ENCODE measurements at places on chromosomes 7 and 10.

- peak; percentile 50 for DNase-seq
These were observed 938 bp upstream of the CADPS2 start for GRCh38 chr7:122887198-122887597.

DNA sequence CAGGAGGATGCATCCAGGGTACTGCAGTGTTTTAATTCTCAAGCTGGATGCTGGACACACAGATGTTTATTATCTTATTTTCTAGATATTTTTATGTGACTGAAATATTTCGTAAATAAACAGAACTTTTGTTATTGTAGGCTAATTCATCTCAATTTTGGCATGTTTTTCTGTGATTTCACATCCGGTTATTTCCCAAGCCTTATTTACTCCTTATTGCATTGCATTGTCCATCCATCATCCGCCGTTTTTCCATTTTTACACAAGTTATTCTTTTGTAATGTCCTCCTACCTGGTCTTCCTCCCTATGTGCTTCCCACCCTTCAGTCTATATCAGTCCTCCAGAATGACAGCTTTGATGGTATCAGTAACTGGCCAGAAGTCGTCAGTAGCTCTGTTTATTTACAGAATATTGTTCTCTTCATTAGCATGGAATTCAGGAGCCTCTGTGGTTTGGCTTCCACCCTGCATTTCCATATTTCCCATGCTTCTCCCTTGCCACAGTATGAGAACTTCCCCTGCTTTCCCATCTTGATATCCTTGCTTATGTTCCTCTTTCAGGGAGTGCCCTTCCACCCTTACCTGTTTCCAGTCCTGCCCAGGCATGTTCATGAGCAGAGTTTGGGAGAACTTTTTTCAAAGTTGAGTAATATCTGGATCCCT, 16.1 kb downstream of the GNAI1 start:
- no peak for DNase-seq

DNA sequence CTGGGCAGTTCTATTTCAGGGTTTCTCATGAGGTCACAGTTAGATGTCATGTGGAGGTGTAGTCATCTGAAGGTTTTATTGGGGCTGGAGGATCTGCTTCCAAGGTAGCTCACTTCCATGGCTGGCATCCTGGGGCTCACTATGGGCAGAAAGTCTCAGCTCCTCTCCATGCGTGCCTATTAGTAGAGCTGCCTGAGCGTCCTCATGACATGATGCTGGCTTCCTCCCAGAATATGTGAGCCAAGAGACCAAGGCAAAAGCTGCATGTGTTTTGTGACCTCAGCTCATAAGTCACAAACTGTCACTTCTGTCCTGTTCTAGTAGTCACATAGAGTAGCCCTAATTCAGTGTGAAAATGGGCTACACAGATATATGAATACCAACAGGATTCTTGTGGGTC, 524.4 kb downstream of the SUGCT start:
- no peak for DNase-seq

DNA sequence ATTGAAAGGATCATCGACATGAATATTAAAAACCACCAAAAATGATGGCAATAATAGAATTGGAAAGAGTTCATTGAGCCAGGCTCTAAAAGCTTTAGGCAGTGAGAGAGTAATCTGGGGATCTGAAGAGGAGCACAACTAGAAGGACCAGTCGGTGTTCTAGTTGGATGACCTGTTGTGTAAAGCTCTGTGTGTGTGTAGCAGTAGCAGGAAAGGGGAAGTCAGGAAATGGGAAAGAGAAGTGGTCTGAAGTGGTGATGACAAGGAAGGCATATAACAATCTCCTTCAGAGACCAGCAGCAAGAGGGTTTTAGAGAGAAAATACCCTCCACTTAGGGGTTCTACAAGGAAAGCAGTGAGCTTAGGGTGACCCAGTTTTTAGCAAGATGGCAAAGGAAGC, 539.2 kb downstream of the HTR7 start:
- DNase-seq = no peak

GRCh38 chr7:153022475-153023193, 263.1 kb downstream of the ACTR3B start:
- DNase-seq = no peak

- DNase-seq = no peak
These were observed 100.9 kb downstream of the PDGFA start for GRCh38 chr7:418636-419280.

- DNase-seq = no peak
These were observed 396.1 kb upstream of the KLF6 start for GRCh38 chr10:4181081-4181480.

- no peak for DNase-seq
These were observed 6.5 kb downstream of the MDH2 start for GRCh38 chr7:76054123-76055120.

DNA sequence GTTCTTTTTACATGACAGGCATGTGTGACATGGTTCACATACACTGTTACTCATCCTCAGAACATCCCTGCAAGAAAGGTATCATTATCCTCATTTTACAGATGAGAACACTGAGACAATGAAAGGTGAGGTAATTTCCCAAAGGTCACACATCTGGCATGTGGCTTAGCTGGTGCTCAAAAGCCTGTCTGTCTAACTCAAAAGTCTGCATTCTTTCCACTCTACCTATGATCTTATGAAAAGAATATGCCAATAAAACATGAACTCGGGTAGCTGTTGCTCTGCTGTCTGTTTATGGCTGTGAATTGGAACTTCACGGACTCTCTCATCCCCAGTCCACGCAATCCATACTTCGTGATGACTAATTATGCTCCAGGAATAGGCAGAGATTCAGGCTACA, 79.0 kb upstream of the ODAD2 start:
- no peak for DNase-seq

- DNase-seq = no peak
These were observed 24.5 kb downstream of the POLL start for GRCh38 chr10:101563497-101564040.
